ENCODE measurements at places on chromosomes 7 and 10.

DNA sequence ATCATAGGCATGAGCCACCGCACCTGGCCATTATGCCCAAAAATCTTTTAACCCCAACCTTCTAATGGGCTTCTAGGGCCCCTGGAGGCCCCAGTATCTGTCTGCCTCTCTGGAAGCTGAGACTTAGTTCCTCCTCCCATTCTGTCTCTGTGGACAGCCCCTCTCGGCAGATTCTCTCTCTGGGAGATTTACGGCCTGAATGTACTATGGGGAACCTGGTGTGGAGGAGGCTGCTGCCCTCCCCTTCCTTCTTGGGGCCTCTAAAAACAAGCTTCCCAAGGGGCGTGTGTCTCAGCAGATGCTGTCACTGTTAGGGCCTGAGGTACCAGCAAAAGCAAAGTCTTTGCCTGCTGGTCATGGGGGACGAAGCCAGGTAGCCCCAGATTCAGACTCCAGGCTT lies 35.8 kb upstream of the PRKAR1B start:
- no peak for DNase-seq

DNA sequence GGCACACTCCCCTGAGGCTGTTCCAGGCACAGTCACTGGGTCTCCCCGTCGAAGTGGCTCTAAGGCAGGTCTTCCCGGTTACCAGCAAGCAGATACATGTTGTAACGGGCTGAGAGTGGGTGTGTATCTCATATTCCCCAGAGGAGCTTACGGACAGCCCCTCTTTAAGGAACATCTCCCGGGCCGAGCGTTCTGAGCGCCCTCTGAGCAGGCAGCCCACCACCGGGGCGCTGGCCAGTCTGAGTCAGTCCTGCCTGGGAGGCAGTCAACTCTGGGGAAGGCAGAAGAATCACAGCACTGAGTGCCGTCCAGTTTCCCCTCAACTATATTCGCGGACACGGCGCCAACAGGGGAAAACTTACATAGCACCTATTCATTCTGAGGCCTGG lies 117.4 kb downstream of the LHPP start:
- DNase-seq: no peak

- DNase-seq: no peak
Observed at GRCh38 chr10:28806488-28806941, 129.2 kb downstream of the BAMBI start.

- no peak for DNase-seq
Observed at GRCh38 chr7:23393636-23394035, 76.7 kb downstream of the IGF2BP3 start.

Data from naive B cell (primary cell).